ENCODE measurements at places on chromosomes 6 and 20. TPM values are rescaled to one million over a fixed set of nuclear protein-coding genes. Genes with fewer than 3 reads are reported as not detected.

HCK gene
- total RNA-seq: 8.6 TPM

- DNase-seq: no peak
- no peaks in the 10 kb centered on the region for H3K27me3 ChIP-seq
- no peaks in the 10 kb centered on the region for H3K4me1 ChIP-seq
- H3K27ac ChIP-seq: no peak overlapping the region
- no peak overlapping the region for H3K4me3 ChIP-seq
These were observed 240.8 kb downstream of the TFAP2A start for GRCh38 chr6:10174056-10174455.

GRCh38 chr6:136775548-136775947, 16.7 kb downstream of the MAP3K5 start:
- no peaks in the 10 kb centered on the region for H3K4me1 ChIP-seq
- H3K36me3 ChIP-seq: no peaks in the 10 kb centered on the region
- no peaks in the 10 kb centered on the region for H3K27me3 ChIP-seq
- H3K4me3 ChIP-seq: no peak overlapping the region

DNA sequence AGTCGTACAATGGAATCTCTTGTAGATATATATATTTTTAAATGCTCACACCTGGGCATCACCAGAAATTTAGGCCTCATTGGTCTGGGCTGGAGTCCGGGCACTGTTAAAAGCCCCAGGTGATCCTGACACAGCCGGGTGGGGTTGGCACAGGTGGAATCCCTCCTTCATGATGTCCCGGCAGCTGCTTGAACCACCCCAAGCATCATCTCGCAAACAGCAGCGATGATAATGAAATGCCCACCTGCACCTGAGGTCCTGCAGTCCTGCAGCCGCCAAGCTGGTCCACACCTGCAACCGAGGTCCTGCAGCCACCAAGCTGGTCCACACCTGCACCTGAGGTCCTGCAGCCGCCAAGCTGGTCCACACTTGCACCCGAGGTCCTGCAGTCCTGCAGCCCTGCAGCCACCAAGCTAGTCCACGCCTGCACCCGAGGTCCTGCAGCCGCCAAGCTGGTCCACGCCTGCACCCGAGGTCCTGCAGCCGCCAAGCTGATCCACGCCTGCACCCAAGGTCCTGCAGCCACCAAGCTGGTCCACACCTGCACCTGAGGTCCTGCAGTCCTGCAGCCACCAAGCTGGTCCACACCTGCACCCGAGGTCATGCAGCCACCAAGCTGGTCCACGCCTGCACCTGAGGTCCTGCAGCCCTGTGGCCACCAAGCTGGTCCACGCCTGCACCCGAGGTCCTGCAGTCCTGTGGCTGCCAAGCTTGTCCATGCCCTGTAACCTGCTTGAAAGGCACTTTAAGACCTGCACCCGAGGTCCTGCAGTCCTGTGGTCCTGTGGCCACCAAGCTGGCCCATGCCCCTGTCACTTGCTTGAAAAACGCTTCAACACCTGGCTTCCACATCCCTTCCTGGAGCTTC, 261.2 kb downstream of the DLL1 start:
- H3K27ac ChIP-seq: no peak overlapping the region
- DNase-seq: peak; percentile 54
- H3K36me3 ChIP-seq: no peaks in the 10 kb centered on the region
- H3K4me3 ChIP-seq: no peak overlapping the region
- H3K4me1 ChIP-seq: peaks cover 49% of the 10 kb centered on the region

- H3K27ac ChIP-seq: no peak overlapping the region
- no peak overlapping the region for H3K4me3 ChIP-seq
- H3K4me1 ChIP-seq: no peaks in the 10 kb centered on the region
- H3K36me3 ChIP-seq: no peaks in the 10 kb centered on the region
- no peak for DNase-seq
These were observed 132.4 kb downstream of the DNAH8 start for GRCh38 chr6:38847497-38847896.

DNA sequence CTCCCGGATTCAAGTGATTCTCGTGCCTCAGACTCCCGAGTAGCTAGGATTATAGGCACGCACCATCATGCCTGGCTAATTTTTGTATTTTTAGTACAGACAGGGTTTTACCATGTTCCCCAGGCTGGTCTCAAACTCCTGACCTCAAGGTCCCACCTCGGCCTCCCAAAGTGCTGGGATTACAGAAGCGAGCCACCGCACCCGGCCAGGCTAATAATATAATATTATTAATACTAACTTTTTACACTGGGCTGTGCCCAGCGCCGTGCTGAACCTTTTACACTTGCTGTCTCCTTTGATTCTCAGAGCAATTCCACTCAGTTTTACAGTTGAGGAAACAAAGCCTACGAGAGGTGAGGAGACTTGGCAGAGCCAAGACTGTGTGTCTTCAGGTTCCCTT, 2.3 kb upstream of the TGM3 start:
- no peak overlapping the region for H3K27ac ChIP-seq
- no peak overlapping the region for H3K4me3 ChIP-seq
- H3K36me3 ChIP-seq: no peaks in the 10 kb centered on the region
- no peaks in the 10 kb centered on the region for H3K4me1 ChIP-seq
- DNase-seq: no peak

DNA sequence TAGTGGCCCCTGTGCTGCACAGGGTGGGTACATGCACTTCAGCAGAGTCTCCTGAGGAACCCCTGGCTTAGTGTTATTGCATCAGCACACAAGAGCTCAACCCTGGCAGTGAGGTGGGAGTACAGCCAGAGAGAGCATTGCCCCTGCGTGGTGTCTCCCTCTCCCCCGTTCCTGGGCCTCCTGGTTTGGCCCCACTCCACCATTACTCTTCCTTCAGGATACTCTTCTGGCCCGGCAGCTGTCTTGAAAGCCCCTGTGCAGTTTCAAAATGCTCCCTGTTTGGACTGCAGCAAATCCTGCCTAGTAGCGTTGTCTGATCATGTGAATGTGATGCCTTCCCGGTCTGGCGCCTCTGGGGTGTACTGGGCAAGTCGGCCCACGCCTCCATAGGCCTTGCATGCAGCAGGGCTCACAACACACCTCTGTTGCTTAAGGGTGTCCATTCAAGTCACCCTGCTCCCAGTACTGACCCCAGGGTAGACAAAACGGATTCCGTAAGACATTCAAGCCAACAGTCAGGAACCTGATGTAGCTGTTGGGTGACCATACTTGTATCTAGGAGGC, 32.1 kb downstream of the TXNDC5 start:
- DNase-seq: no peak
- no peak overlapping the region for H3K4me3 ChIP-seq
- H3K4me1 ChIP-seq: no peaks in the 10 kb centered on the region
- no peak overlapping the region for H3K27ac ChIP-seq
- H3K36me3 ChIP-seq: peaks cover 10% of the 10 kb centered on the region
- H3K27me3 ChIP-seq: no peaks in the 10 kb centered on the region

DNA sequence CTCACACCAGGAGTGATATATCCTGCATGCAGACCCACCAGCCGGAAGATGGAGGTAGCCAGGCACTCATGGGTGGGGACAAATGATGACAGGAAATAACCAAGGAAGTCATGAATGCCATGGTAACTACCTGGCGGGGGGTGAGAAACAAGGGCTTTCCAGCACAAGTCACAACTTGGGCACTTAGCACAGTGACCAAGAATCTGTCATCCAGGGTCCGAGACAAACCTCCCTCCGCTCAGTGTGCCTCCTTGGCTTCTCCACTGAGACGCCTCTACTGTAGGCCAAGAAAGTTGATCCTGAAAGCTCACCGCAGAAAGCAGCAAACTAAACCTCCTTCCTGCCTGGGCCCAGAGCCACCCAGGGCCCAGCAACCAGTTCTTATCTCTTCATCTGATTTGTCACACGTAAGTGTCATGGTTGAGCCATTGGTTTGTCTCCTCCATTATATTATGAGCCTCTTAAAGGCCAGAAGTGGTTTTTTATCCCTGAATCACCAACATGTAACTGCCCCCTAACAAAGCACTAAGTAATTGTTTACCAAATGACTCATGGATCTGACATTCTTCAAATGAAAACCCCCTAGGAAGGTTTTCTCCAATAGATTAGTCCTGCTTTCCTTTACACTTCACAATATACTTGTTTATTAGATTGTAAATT, 84.3 kb upstream of the TAB2 start:
- peaks cover 9% of the 10 kb centered on the region for H3K4me1 ChIP-seq
- H3K27ac ChIP-seq: no peak overlapping the region
- DNase-seq: no peak
- H3K36me3 ChIP-seq: no peaks in the 10 kb centered on the region
- H3K27me3 ChIP-seq: no peaks in the 10 kb centered on the region

NR2E1 gene
- total RNA-seq: not detected

VSX1 gene
- total RNA-seq: not detected

DNA sequence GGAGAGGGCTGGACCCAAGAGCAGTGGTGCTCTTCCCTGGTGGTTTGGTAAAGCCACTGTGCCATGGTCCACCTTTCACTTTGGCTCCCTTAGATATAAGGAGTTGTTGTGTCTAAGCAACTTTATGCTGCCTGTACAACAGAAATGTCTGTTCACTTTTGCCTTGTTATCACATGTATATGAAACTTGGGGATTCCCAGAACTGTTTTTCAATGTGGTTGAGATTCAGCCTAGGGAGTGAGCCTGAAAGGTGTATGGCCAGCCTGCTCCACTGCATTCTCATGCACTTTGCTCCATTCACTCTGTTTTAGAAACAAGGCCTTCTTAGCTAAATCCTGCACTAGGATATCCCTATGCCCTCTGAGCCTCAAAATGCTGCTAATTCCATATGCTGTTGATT, 234.5 kb upstream of the THEMIS start:
- no peak for DNase-seq
- H3K4me3 ChIP-seq: no peak overlapping the region
- no peaks in the 10 kb centered on the region for H3K4me1 ChIP-seq
- H3K36me3 ChIP-seq: no peaks in the 10 kb centered on the region
- H3K27me3 ChIP-seq: no peaks in the 10 kb centered on the region

- H3K27me3 ChIP-seq: no peaks in the 10 kb centered on the region
- H3K4me1 ChIP-seq: no peaks in the 10 kb centered on the region
- no peak overlapping the region for H3K27ac ChIP-seq
- no peak overlapping the region for H3K4me3 ChIP-seq
These were observed 20.7 kb upstream of the TFAP2C start for GRCh38 chr20:56608376-56608775.

- DNase-seq: no peak
- H3K27me3 ChIP-seq: no peaks in the 10 kb centered on the region
- no peak overlapping the region for H3K4me3 ChIP-seq
- no peaks in the 10 kb centered on the region for H3K4me1 ChIP-seq
These were observed 333.3 kb upstream of the SYNCRIP start for GRCh38 chr6:85975957-85976356.

SLC22A23 gene
- 16.9 TPM for total RNA-seq

GRCh38 chr20:56842056-56842455, 212.9 kb downstream of the TFAP2C start:
- H3K4me1 ChIP-seq: peaks cover 71% of the 10 kb centered on the region
- no peaks in the 10 kb centered on the region for H3K36me3 ChIP-seq
- H3K27ac ChIP-seq: peak overlapping the region; percentile 57
- DNase-seq: no peak
- no peak overlapping the region for H3K4me3 ChIP-seq

DNA sequence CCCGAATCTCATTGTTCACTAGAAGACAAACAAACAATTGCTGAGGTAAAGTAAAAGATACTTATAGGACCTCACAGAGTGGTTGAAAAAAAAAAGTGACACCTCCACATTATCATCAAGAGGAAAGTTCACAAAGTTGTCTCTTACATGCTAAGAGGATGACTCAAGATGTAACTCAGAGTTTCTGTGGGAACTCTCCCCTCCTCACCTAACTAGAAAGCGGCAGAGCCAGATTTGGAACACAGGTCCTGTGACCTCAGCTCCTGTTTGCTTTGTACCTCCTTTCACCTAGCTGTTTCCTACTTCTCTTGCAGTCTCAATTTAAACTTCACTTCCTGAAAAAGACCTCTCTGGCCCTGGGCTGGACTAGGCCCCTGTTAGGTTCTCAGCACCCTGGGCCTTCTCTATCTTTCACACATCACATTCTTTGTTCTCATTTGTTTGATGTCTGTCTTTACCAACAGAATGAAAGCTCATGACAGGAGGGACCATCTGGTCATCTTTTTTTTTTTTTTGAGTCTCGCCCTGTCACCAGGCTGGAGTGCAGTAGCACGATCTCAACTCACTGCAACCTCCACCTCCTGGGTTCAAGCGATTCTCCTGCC, 60.8 kb downstream of the CD24 start:
- H3K4me3 ChIP-seq: no peak overlapping the region
- no peak overlapping the region for H3K27ac ChIP-seq
- no peaks in the 10 kb centered on the region for H3K36me3 ChIP-seq
- DNase-seq: no peak
- H3K4me1 ChIP-seq: no peaks in the 10 kb centered on the region

GRCh38 chr6:15538766-15539495, 123.9 kb downstream of the DTNBP1 start:
- H3K4me3 ChIP-seq: no peak overlapping the region
- H3K36me3 ChIP-seq: no peaks in the 10 kb centered on the region
- H3K27me3 ChIP-seq: no peaks in the 10 kb centered on the region
- DNase-seq: no peak
- H3K27ac ChIP-seq: no peak overlapping the region

DNA sequence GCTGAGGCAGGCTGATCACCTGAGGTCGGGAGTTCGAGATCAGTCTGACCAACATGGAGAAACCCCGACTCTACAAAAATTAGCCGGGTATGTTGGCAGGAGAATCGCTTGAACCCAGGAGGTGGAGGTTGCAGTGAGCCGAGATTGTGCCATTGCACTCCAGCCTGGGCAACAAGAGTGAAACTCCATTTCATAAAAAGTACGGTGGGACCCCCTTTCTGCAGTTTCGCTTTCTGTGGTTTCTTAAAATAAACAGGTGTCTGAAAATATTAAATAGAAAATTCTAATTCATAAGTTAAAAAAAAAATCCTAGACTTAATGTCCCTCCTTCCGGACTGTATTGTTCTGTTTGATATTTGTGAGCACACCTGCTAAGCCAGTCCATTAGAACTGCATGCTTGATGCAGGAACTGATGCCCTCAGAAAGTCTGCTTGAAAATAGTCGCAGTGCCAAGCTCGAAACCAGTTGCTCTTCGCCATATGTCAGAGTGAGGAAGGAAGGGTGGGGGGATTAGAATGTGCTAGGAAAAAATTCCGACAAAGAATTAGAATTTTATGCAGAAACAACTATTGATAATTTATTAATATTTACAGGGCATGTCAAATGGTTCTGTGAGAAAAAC, 85.9 kb downstream of the JARID2 start:
- H3K4me3 ChIP-seq: no peak overlapping the region
- no peak for DNase-seq
- no peak overlapping the region for H3K27ac ChIP-seq
- peaks cover 25% of the 10 kb centered on the region for H3K4me1 ChIP-seq
- H3K36me3 ChIP-seq: no peaks in the 10 kb centered on the region

DNA sequence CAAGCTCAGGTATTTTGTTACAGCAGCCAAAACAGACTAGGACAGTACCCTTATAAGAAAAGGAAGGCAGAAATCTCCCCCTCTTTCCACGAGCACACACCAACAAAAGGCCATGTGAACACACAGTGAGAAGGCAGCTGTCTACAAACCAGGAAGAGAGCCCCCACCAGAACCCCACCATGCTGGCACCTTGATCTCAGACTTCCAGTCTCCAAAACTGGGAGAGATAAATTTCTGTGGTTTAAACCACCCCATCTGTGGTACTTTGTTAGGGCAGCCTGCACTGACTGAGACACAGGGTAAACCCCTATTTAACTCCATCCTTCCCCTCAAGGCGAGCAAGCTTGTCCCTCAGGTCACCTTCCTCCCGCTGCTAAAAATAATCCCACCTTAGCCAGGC, 475.8 kb upstream of the JARID2 start:
- no peak overlapping the region for H3K4me3 ChIP-seq
- no peaks in the 10 kb centered on the region for H3K27me3 ChIP-seq
- no peaks in the 10 kb centered on the region for H3K4me1 ChIP-seq
- no peak overlapping the region for H3K27ac ChIP-seq
- no peaks in the 10 kb centered on the region for H3K36me3 ChIP-seq
- no peak for DNase-seq

GLP1R gene
- total RNA-seq: not detected

PKIG gene
- total RNA-seq: 349 TPM

GPX5 gene
- not detected for total RNA-seq
